Sciatic nerve (tissue), 2 donors: ENCODE measurements at places on chromosomes 3 and 15. TPM values are rescaled to one million over a fixed set of nuclear protein-coding genes. Genes with fewer than 3 reads are reported as not detected.

- no peak for DNase-seq
Measured at GRCh38 chr3:121362035-121362734, 183.6 kb downstream of the POLQ start.

GRCh38 chr3:149150436-149150835, 21.0 kb downstream of the HPS3 start:
- no peak for DNase-seq

DNA sequence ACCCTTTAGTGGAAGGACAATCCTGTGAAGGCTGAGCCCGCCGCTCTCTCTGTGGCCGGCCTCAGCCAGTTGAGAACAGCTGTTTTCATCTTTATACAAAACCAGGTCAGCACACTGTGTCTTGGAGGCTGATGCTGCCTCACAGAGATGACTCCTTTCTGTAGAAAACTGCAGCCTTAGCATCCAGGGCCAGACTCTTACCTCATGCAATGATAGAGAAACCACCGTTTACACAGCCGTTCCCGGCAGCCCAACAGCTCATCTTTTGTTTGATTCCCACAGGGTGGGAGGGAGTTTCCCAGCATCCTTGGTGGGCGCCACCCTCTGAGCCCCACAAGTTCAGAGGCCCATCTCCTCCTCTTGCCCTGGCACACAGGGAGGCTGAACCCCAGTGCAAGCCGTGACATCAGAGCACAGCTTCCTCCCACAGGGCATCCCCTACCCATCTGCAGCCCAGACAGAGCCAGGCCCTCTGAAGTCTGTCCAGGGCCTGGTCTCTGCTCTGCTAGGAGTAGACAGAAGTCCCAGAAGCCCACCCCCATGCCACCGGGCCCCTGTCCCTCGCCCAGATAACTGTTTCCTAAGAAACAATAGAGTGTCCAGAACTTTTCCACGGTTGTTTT, 105.0 kb downstream of the LRRK1 start:
- peak; percentile 79 for DNase-seq

DNA sequence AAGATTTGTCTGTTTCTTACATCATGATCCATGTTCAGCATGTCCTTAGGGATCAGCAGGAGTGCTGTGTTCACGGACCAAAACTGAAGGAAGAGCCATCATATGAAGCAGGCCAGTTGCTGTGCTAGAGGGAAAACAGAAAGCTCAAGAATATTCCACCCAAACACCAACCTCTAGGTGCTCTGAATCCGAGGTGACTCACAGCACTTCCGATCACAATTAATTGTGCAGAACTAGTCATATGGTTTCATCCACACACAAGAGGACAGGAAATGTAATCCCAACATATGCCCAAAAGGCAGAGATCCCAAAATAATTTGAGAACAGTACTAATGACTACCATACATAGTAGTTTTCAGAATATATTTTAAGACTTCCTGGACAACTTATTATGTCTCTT, 257.9 kb upstream of the KCNH8 start:
- no peak for DNase-seq

- no peak for DNase-seq
Measured at GRCh38 chr3:27085829-27086730, 283.1 kb downstream of the NEK10 start.

GRCh38 chr3:173553635-173554280, 156.2 kb downstream of the NLGN1 start:
- DNase-seq: no peak

DNA sequence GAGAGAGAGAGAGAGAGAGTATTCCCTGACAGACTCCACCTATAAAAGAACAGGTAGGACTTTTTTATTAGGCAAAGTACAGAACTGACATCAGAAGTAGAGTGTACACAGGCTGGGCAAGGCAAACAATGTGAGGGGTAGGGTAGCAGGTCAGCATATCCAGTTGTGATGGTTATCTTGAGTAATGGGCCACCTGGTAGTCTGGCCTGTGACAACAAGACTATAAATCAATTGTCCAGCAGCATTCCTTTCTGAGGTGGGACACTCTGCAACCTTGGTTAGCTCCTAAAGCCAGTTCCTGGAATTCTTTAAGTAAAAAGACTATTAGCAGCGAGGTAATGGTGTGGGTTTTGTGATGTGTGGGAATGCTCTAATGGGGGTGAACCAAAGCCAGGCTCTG, 14.9 kb upstream of the TMCC1 start:
- DNase-seq: no peak

- no peak for DNase-seq
Measured at GRCh38 chr15:31377030-31377429, 50.4 kb downstream of the KLF13 start.

DNA sequence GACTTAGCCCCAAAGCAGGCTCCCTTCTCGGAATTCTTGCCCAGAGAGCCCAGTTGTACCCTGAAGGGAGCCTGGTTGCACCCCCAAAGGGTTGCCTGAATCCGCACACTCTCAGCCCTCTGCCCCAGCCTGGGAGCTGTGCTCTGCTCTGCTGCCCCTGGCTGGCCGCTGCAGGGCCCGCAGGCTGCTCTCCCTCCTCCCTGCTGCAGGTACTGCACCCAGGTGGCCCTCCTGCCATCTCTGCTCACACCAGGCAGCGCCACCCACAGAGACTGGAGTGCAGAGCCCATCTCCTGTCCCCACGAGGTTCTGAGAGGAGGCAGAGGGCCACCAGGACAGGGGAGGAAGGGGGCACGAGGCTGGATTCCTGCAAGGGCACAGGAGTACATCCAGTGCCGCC, 134.2 kb upstream of the NSMCE3 start:
- DNase-seq: no peak

DNA sequence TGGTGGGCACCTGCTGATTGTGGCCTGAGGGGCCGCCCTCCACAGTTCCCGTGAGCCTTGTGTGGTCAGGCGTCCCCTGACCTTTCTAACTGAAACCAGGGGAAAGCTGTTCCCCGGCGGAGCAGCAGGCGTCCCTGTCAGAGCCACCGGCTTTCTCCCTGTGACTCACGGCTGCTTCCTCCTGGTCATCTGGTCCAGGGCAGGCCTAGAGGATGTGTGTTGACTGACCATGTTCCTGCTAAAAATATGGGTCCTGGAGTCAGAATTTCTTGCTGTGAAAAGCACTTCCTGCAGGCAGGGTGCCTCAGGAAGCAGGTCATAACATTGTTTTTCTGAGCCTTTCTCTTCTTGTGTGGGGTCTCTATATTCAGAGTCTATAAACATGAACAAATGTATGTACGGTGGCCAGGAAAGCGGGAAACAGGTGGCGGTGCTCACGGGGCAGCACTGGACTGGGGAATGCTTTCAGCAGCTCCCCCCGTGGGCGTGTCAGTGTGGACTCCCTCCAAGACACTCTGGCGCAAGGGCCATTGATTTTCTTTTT, 38.4 kb upstream of the CGNL1 start:
- DNase-seq: no peak

- DNase-seq: no peak
Measured at GRCh38 chr3:118966700-118967099, 67.9 kb downstream of the IGSF11 start.

GRCh38 chr15:45449395-45449794, 71.1 kb upstream of the GATM start:
- DNase-seq: no peak

DNA sequence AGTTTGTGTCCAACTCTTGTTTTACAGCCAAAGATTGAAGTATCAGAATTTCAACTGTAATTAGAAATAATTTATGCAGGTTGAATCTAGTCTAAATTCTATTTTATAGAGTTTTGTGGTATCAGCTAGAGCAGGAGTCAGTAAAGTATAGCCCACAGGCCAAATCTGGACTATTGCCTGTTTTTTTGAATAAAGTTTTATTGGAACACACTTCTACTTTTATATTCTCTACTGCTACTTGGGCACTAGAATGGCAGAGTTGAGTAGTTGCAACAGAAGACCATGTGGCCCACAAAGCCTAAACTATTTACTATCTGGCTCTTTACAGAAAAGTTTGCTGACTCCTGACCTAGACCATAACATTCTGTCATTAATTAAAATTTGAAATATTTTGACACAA, 36.3 kb downstream of the TFG start:
- DNase-seq: no peak

The GOLGA6L10 gene
- total RNA-seq: 1.9 TPM

The DIPK2A gene
- total RNA-seq: 20.5 TPM

The SPCS1 gene
- 60.0 TPM for total RNA-seq

The SLC22A14 gene
- 0.13 TPM for total RNA-seq

The PRSS50 gene
- total RNA-seq: 0.13 TPM

The WDR76 gene
- total RNA-seq: 5.1 TPM

The HPS3 gene
- 27.4 TPM for total RNA-seq
